ENCODE measurements at places on chromosomes 12 and 14.

DNA sequence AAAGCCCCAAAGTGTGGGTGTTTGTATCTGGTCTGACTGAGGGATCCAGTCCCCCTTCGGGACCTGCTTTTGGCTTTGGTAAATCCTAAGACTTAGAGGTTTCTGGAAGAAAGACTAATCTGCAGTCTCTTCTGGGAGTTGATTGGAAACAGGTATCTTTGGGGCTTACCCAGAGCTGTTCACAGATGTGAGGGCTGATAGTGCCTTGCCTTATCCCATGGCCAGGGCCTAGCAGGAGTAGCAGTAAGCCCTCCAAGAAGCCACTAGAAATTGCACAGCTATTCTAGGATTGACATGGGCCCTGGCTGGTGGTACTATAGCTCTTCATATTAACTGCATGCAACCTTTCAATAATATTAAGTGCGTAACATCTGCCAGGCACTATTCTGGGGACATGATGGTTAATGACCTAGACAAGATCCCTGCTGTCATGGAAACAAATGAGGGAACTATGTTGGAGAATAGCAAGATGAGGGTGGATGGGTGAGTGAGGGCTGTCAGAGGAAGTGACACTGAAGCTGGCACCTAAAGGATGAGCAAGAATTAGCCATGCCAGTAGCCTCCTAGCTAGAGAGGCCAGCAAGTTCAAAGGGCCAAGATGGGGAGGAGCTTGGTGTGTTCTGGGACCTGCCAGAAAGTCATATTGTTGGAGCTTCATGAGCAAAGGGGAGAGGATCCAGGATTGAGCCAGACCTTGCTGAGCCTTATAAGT lies 71.7 kb downstream of the CRADD start:
- no peak for DNase-seq

GRCh38 chr12:93356214-93356613 lies 21.5 kb upstream of the NUDT4 start:
- no peak for DNase-seq

- no peak for DNase-seq
These were observed 199.0 kb upstream of the ATP2B1 start for GRCh38 chr12:89907659-89908058.

DNA sequence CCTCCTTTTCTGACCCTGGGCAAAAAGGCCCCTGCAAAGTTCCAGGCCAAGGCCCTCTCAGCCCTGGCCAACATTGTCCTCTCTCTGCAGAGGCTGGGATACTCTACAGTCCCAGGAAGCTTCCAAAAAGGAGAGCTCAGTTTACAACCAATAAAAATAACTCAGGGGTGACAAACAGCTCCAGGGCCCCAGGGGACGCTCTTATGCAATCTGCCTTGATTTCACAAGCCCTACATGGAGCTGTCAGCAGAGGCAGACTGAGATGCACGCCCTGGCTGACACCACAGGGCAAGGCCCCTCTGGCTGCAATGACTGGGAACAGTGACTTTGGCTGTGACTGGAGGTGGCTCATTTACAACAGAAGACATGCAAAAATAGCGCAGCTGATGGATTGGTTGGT lies 129.0 kb upstream of the MED13L start:
- no peak for DNase-seq

DNA sequence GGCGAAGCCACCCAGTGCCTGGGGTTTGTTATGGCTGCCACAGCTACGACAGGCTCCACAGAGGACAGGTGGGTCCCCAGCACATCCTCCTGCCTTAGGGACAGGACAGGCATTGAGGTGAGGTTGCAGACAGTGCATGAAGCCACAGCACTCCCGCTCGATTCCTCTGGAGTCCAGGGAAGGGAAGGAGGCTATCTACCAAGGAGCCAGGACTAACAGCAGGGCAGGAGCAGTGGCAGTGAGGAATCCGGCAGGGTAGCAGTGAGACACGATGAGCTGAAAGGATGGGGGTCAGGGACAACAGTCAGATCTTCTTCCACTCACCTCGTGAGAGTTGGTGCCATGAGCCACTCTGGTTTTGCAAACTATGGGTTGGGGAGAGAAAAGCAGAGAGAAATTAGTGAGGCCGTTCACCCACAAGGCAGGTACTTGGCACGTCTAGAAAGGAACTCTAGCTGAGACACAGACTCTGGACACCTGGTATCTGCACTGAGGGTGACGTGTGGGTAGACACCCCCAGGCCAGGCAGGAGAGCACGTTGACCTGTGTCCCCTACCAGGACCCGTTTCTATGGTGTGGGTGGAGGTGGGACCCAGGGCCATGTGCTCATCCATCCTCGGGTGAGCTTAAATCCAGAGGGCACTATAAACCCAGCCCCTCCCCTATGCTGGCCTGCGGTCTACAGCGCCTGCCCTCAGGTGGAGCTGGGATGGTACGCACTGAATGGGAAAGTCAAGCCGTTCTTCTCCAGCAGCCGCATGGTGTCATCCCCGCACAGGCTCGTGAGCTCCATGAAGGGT lies 39.3 kb downstream of the CHGA start:
- no peak for DNase-seq

GRCh38 chr14:72352012-72352411 lies 419.8 kb downstream of the RGS6 start:
- DNase-seq = no peak

DNA sequence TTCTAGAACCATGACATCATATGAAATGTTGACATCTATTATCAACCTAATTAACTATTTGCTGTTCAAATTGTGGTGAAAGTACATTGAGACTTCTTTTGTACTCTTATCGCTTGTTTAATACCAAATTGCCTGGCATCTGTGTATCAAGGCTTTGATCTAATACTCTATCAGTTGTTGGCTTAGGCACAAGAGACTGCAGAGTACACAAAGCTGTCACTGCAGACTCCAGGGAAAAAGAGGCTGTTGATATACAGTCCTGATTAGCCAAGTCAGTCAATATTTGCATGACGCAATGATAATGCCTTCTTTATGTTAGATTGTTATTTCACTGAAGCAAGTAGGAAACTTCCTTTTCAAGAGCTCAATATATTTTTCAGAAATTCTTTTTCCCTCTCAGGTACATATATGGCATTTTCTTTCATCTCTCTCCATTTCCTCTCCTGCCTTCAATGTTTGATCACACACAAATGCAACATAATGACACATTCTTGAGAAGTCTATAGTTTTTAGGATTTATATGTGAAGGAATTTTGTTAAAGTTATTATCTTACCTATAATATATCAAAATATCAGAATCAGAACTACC lies 32.3 kb upstream of the PTCSC3 start:
- no peak for DNase-seq

- DNase-seq = no peak
These were observed 14.4 kb downstream of the ART4 start for GRCh38 chr12:14828892-14829291.

DNA sequence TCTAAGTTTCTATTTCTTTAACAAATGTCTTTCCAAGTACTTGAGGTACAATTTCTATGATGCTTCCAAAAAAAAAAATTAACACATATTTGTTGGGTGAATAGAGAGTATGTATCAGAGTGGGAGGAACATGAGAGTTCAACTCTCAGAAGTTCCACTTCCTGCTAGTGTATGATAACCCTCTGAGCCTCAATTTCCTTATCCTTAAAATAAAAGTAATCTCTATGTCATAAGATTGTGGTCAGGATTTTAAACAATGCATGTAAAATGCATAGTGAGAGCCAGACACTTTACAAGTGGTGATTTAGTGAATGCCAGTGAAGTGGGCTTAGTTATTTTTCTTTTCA lies 270.3 kb upstream of the AMIGO2 start:
- DNase-seq = no peak
